ACHN (cell line): ENCODE measurements at places on chromosomes 11 and 22.

GRCh38 chr11:133265530-133266035, 266.7 kb downstream of the OPCML start:
- DNase-seq, result no peak

GRCh38 chr11:117204283-117205080, 5.3 kb downstream of the TAGLN start:
- DNase-seq, result no peak

- peak; percentile 35 for DNase-seq
These were observed 26.6 kb downstream of the RELT start for GRCh38 chr11:73402834-73403185.

GRCh38 chr11:129694538-129694937, 121.1 kb upstream of the TMEM45B start:
- peak; percentile 6 for DNase-seq

- no peak for DNase-seq
These were observed 88.8 kb downstream of the AMBRA1 start for GRCh38 chr11:46504817-46505613.

GRCh38 chr11:10514202-10514601, 26.8 kb downstream of the RNF141 start:
- peak; percentile 5 for DNase-seq

GRCh38 chr22:25039754-25040153, 87.2 kb downstream of the KIAA1671 start:
- DNase-seq, result no peak

GRCh38 chr11:10371926-10372641, 67.2 kb downstream of the ADM start:
- DNase-seq, result no peak

GRCh38 chr22:19223110-19223509, 44.6 kb upstream of the SLC25A1 start:
- no peak for DNase-seq

GRCh38 chr11:127057126-127057525, 56.6 kb upstream of the KIRREL3 start:
- no peak for DNase-seq

- DNase-seq, result no peak
These were observed 1025.1 kb downstream of the BRD1 start for GRCh38 chr22:48802576-48802975.

DNA sequence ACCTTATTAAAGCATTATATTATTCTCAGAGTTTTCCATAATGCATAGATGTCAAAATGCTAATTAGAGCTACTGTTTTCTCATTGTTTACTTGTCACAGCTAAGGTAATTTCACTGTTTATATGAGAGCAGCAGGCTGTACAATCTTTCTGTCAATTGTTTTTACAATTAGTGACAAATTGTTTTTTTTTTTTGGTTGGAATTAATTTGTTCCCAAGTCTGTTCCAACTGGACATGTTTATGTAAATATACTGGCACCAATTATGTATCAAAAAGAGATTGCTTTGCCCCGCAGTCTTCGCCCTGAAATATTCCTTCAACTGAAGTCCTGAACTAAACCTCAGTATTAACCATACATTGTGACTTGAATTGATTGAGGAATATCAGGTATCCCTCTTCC, 72.3 kb upstream of the GRIA4 start:
- DNase-seq, result no peak

GRCh38 chr11:109329716-109330115, 92.3 kb upstream of the C11orf87 start:
- DNase-seq, result no peak

- no peak for DNase-seq
These were observed 1.3 kb downstream of the FAM180B start for GRCh38 chr11:47587723-47588326.

DNA sequence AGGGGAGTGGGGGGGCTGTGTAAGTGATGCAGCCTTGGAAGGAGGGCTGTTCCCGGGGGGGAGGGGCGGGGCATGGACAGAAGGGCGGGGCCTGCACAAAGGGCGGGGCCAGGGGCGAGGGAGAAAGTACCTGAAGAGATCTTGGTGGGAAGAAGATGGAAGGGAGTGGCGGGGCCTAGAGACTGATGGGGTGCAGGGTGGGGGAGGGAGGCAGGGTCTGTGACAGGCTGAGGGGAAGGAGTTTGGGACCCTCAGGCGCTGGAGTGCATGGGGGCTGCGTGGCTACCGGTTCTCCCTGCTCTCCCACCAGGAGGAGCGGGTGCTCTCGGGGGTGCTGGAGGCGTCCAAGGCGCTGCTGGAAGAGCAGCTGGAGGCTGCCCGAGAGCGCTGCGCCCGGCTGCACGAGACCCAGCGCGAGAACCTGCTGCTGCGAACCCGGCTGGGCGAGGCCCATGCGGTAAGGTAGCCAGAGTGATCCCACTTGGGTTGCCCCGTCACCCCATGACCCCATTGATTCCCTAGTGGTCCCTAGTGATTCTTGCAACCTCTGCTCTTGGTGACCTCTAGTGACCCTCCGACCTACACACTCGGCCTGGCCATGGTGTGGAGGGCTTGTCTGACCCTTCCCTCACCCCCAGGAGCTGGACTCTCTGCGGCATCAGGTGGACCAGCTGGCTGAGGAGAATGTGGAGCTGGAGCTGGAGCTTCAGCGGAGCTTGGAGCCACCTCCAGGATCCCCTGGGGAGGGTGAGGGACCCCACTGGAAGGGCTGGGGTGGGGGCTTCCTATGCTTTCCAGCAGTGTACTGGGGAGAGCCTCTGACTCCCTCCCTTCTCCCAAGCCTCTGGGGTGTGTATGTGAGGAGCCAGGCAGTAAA, 3.1 kb downstream of the CCDC88B start:
- DNase-seq, result no peak

DNA sequence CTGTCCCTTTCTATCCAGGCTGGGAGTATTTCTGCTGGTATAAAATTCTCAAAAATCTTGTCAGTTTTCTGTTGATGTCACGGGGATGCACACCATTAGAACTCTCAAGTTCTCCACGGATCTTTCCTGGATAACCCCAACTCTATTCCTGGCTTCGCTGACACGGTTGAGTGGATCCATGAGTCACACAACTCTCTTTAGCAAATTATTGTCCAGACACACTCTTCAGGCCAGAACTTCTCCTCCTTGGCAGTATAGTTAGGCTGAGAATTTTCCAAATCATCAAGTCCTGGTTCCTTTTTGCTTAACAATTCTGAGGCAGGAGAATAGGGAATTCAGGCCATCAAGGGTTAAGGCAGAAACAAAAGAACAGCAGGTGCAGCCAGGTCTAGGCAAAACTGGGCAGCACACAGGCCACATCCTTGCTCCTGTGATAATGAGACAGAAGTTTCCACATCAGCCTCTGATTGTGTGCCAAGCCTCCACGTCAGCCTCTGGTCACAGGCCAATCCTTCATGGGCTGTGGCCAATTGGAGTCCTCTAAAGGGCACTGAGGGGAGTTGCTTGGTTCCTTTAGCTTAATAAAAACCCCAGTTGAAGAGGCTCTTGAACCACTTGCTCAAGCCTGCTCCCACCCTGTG, 5.7 kb upstream of the ACAT1 start:
- peak; percentile 93 for DNase-seq

DNA sequence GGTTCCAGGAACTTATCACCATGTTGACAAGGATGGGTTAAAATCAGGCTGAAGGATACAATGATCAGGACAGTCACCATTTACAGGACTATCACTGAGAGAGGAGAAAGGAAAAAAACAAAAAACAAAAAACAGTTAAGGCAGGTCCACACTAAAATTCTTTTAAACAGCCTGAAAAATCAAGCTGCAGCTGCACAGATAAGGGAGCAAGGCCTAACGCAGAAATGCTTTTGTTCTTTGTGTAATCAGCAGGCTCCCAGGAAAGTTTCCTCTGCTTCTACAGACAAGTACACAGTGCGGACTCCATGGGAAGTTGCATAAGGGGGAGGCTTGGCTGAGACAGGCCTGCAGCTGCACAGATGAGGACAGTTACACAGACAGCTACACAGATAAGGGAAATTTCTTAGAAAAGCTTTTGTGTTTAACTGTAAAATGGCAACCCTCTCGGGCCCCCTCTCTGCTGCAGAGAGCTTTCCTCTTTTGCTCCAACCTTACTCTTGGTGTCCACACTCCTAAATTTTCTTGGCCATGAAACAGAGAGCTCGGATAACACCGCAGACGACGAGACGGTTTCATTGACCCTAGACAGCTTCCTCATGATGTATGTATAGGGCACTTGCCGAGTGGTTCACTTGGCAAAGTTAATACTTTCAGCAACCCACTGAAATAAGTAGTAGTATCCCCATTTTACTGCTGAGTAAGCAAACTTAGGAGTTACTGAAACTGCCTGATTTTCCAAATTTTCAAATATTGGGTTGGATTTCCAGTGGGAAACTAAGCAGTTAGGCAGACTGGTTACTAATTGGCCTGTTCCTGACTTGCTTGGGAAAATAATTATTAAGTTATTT, 45.5 kb downstream of the PIWIL3 start:
- DNase-seq, result no peak

DNA sequence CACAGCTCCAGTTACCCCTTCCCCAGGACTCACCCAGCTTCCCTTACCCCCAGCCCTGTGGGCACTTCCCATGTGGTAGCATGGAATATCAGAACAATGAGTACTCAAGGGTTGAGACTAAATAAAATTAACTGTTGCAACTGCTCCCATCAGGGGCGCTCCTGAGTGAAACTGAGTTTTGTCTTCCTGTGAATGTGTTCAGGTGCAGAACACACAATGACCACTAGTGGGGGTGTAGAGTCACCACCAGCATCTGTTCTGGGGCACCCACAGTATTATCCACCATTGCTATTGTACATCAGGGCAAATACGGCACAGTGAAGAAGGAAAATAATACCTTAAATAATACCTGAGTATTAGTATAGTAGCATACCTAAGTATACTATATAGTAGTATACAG, 689.7 kb downstream of the TBC1D22A start:
- no peak for DNase-seq

DNA sequence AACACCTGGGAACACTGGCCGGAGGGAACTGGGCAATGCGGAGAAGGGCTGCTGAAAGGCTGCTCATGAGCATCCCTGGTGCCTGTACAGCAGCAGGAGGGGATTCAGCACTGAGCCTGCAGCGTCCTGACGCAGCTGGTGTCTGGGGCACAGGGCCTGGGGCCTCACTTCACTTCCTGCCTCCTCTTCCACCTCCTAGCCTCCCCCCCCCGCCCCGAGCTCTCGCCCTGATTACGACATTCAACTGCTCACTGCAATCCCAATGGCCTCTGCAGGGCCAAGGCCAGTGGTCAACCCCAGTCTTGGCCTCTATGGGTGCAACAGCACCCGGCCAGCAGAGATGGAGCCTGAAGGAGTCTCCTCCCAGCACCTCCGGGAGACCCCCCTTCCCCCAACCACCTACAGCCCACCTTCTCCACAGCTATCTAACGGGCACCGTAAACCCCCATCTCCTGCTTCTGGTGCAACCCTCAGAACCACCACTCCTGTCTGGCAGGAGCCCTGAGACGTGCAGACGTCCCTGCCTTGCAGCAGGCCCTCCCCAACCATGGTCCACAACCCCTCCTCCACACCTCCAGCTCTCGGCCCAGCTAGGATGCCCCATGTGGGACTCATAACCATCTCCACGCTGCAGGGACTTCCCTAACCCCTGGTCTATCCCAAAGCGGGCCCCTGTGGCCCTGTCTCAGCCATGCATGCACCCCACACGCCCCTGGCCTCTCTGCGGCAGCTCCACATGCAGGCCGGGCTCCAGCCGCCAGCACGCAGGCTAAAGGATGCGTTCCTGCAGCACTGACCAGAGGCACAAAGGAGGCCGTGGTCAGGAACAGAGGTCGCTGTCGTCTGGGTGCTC, 38.2 kb downstream of the BRD1 start:
- DNase-seq, result no peak

GRCh38 chr11:65695459-65696241, 16.4 kb upstream of the KAT5 start:
- DNase-seq, result no peak

DNA sequence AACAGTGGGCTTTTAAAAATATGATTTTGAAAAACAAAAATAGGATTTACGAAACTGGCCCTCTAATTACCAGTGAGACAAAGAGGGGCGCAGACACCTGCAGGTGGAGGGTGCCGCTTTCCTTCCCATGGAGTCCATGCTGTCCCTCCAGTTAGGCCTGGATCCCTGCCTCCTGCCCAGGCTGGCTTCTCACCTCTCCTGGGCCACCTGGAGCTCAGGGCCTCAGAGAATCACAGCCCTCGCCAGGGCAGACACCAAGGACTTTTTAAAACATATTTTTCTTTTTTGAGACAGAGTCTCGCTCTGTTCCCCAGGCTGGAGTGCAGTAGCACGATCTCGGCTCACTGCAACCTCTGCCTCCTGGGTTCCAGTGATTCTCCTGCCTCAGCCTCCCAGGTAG, 1437.2 kb downstream of the TBC1D22A start:
- DNase-seq, result no peak

GRCh38 chr11:131217313-131218310, 152.8 kb upstream of the NTM start:
- DNase-seq, result peak; percentile 1

- DNase-seq, result no peak
These were observed 47.0 kb downstream of the IGLL5 start for GRCh38 chr22:22934543-22935055.

GRCh38 chr11:70420496-70420895, 22.2 kb downstream of the CTTN start:
- no peak for DNase-seq

DNA sequence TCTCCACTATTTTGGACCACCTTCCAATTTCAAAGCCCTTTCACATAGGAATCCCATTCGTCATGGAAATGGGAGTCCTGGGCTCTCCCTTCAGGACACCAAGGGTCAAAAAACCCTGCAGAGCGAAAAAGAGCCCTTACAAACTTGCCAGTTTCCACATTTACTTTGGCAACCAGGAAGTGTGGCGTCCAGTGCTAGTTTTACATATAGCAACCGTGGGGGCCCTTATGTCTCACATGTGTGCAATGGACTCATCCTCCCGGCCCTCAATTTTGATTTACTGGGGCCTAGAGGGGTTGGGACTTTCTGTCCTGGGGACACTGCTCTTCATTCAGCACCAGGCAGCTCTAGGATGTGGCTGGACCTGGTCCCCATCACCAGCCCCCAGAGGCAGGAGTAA, 33.7 kb downstream of the DAGLA start:
- DNase-seq, result no peak

DNA sequence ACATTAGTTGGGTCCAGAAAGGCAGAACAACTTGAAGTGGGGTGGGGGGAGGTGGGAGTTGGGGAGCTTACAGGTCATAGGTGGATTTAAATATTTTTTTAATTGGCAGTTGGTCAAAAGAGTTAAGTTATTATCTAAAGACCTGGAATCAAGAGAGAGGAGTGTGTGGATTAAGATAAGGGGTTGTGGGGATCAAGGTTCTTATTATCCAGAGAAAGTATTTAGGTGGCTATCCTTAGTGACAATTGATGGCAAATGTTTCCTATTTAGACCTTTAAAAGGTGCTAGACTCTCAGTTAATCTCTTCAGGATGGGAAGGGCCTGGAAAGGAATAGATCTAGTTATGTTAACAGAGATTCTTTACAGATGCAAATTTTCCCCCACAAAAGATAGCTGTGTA, 120.7 kb upstream of the OR9Q1 start:
- no peak for DNase-seq

- no peak for DNase-seq
These were observed 115.0 kb upstream of the NNMT start for GRCh38 chr11:114181195-114181594.

DNA sequence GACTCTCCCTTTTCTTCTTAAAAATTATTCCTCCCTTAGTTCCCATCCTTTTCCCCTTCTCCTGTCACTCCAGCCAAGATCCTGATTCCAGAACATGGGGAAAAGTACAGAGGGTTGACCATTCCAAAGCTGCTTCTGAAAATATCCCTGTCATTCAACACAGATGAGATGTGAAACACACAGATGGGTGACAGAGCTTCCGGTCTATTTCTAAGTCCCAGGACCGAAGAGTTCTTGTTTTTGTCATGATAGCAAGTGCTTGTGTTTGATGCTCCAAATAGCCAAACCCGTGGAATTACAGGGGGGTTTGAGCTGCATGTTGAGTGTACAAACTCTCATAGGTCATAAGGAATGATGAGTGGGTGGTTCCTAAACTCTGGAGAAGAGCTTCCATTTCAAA, 57.9 kb downstream of the PARVA start:
- DNase-seq, result no peak
